ENCODE measurements at places on chromosomes 7 and 10.

- no peak for ATAC-seq
These were observed 232.0 kb downstream of the STK31 start for GRCh38 chr7:23942032-23942431.

DNA sequence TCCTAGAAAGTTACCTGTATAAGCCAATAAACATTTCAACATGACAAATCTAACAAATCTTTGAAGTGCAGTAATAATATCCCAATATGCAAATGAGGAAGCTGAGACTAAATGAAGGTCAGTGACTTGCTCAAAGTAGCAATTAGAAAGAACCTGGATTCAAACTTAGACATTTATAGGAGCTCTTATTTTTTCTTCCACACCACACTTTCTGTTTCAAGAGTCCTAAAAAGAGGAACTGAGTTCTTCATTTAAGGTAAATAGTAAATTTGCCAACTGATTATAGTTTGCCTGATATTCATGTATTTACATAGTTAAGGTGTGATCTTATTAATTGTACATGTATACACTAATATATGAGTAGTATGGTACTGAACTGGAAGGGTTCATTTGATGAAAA, 44.0 kb downstream of the KLHDC10 start:
- ATAC-seq: no peak

- no peak for ATAC-seq
These were observed 42.3 kb downstream of the ANTXRL start for GRCh38 chr10:46328853-46329689.

DNA sequence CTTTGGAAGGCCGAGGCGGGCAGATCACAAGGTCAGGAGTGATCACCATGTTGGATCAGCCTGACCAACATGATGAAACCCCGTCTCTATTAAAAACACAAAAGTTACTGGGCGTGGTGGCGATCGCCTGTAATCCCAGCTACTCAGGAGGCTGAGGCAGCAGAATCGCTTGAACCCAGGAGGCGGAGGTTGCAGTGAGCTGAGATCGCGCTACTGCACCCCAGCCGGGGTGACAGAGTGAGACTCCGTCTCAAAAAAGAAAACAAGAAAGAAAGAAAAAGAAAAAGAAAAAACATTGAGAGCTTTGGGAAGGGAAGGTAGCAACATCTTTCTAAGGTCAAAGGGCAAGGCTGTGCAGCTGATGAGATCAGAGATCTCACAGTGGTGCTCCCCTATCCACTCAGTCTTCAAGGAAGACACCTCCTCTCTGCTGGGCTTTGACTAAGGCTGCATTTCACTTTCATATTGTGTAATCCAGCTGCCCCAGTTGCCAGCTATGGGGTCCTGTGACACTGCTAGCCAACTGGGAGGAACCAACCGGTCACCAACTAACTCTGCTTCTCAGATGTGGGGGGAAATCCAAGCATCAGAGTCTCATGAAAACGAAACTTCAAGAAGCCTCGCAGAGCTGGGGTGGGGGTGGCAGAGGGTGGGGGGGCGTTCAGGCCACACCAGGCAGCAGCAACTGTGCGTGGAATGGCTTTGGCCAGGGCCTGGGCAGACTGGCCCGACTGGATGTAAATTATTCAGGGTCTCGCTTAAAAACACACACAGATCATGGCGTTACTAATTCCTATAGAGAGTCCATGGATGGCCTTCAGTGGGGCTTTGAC, 1.5 kb downstream of the IL15RA start:
- no peak for ATAC-seq

GRCh38 chr7:104963991-104964385, 50.0 kb upstream of the KMT2E start:
- ATAC-seq: no peak

- no peak for ATAC-seq
These were observed 9.5 kb downstream of the DDC start for GRCh38 chr7:50555594-50556140.

- ATAC-seq: no peak
These were observed 263.1 kb downstream of the RPS24 start for GRCh38 chr10:78296785-78297184.

GRCh38 chr7:80588591-80588990, 49.9 kb upstream of the CD36 start:
- ATAC-seq: peak; percentile 44

DNA sequence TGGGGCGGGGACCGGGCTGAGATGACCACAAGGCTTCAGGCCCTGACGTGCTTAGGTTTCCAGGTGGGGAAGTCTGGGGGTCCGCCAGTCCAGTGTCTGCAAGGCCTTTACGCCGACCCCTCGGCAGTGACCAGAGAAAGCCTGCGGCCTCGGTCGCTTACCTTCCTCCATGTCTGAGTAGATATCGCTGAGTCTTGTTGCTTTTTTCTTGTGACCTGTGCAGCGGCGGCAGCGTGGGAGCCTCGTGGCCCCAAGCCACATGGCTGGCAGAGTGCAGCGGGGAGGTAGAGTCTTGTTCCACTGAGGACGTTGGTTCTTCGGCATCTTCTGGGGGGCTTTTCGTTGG, 329 bp downstream of the NOLC1 start:
- ATAC-seq: peak; percentile 34

DNA sequence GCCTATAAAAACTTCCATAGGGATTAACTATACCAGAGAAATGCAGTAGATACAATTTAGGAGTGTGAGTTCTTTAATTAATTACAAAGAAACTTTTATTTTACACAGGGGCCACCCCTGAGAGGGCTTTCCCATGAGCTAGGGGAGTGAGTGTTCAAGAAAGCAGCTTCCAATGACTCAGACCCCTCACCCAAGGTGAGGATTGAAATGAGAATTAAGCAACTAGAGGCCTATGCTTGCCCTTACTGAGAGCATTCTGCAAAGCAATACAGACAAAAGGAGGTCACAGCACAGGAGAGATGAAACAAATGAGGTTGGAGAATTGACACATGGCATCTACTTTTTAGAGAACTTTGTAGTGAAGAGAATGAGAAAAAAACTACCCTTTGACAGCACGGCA, 301.8 kb downstream of the WDR11 start:
- ATAC-seq: no peak

GRCh38 chr7:34036051-34036920, 130.9 kb downstream of the BMPER start:
- ATAC-seq: no peak

GRCh38 chr10:72260239-72260975, 13.3 kb upstream of the DDIT4 start:
- ATAC-seq: peak; percentile 83

- ATAC-seq: no peak
These were observed 11.9 kb upstream of the SLC12A9 start for GRCh38 chr7:100840470-100841100.

- no peak for ATAC-seq
These were observed 88.4 kb upstream of the SAMD8 start for GRCh38 chr10:75023074-75023473.

- no peak for ATAC-seq
These were observed 36.6 kb upstream of the AGR3 start for GRCh38 chr7:16918288-16918895.

DNA sequence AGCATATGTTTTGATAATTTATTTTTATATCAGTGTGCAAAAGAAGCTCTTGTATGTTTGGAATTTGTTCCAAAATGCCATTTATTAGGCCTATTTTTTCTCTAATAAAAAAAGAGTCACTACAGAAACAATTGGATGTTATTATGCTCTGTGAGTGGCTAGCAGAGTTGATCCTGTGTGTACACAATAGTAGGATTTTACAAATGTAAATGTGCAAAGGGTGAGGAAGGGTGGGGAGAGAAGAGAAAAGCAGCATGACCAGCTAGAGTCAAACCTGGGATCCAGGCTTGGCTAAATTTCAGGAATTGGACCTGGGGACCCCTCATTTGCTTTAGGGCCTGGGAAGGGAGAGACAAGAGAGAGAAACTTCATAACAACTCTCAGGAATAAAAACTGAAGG, 32.5 kb downstream of the SEMA3A start:
- peak; percentile 59 for ATAC-seq

DNA sequence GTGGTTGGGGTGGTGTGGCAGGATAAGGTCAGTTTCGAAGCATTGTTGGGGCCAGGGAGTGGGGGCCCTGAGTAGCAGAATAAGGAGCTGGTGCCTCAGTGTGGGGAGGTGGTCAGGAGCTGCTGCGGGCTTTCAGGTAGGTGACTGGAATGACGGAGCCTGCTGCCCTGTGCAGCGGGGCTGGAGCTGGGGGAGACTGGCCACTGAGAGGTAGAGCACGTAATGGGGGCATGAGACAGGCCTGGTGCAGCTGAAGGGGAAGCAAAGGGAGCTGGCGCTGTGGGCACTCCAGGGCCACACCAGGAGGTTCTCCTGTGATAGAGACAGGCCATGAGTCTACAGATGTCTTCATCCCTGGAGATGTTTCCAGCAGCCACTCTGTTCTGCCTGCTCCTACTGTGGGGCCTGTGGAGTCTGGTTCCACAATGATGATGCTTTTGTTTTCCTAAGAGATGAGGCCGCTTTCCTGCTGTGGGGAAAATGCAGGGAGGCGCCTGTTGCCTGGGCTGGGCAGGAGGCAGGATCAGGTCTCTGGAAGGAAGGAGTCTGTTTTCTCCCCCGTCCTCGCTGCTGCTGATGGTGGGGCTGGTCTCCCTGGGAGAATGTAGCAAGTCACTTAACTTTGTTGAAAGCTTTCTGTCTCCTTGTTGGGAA, 31.1 kb downstream of the NUB1 start:
- ATAC-seq: no peak

DNA sequence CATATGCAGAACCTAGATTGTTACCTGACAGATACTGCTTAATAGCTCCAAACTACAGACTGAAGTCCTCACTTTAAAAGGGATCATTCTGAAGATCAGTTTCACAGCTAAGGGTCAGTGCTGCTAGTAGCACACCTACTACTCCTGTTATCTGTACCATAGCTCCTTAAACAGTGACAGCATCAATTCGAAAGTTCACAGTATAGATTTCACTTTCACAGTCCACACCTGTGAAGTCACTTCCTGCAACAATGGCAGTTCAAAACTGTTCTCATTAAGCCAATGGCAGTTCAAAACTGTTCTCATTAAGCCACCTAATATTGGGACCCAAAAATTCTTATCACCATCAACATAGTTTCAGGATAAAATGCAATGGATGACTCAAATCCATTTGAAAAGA, 10.7 kb upstream of the FHIP2A start:
- no peak for ATAC-seq

GRCh38 chr10:14859043-14859442, 19.6 kb upstream of the SUV39H2 start:
- ATAC-seq: no peak

Data from SK-N-SH treated with all-trans-retinoic acid at 6 μM for 48 hours (cell line).